ENCODE measurements at places on chromosomes 11 and 22.

DNA sequence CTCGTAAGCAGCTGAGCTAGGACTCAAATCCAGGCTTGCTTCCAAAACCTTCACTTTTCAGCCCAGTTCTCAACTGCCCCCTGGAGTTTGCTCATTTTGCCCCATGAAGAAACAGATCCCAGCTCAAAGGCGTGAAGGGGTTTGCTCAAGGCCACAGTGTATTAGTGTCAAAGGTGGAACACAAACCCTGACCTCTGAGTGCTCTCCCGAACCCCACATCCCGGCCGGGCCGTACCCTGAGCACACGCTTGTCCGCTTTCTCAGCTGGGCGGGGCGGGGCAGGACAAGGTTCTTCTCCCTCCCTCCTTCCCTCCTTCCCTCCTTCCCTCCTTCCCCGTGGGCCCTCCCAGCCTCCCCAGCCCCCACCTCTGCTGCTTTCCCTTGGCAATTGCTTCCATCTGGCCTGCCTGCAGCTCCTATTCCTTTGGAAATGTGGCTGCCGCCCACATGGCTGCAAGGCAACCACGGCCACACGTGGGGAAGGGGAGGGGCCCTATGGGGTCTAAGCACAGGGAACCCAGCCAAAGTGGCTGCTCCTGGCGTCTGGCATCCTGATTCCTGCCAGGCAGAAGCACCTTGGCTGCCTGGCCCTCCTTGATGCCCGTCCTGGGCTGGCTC is 4.1 kb downstream of the ST3GAL4 start:
- DNase-seq, result peak; percentile 91

DNA sequence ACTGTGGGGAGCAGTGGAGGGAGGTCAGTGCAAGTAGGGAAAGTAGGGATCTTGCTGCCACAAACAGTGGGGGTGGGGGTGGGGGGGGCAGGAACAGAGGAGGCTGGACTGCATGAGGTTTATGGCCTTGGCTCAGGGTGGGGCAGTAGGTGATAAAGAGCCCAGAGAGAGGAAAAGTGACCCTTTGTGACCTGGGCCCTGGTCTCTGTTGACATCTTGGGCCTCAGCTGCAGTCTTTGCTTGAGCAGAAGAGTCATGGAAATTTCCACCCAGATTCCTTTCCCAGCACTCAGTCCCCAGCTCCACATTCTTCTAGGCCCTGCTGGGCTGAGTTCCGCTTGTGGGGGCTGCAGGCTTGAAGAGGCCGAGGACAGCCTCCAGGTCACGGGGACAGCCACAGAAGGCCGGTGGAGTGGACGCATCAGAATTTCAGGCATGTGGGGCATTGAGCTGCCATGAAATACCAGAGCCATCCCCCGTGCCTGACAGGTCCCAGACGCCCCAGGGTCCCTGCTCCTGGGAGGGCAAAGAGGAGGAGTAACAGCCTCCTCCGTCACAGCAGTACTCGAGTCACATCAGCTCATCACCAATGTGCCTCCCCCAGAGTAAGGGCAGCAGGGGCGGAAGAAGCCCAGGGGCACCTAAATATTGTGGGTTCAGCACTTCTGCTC is 9.7 kb upstream of the MALAT1 start:
- peak; percentile 75 for DNase-seq

GRCh38 chr22:17753401-17753989 is 20.8 kb downstream of the BID start:
- no peak for DNase-seq

DNA sequence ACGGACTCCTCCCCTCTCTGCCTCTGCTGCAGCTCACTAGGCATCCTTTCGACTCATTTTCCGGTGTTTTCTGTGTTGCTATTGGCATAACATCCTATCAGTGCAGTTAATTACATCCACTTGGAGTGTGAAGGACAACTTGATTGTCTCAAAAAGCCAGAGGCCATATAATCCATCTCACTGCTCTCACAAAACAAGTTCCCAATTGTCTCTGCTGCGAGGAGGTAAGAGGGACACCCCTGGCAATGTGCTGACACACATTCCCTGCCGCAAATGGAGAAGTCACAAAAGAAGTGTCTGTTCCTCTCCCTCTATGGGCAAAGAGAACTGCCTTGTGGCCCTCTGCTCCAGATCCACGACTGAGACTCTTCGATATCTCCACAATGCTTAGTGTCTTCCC is 618.4 kb downstream of the OPCML start:
- DNase-seq, result no peak

- DNase-seq, result no peak
Observed at GRCh38 chr11:131985846-131986301, 615.5 kb downstream of the NTM start.

Data from fibroblast of skin of abdomen (primary cell).